ENCODE measurements at places on chromosomes 3 and 15.

DNA sequence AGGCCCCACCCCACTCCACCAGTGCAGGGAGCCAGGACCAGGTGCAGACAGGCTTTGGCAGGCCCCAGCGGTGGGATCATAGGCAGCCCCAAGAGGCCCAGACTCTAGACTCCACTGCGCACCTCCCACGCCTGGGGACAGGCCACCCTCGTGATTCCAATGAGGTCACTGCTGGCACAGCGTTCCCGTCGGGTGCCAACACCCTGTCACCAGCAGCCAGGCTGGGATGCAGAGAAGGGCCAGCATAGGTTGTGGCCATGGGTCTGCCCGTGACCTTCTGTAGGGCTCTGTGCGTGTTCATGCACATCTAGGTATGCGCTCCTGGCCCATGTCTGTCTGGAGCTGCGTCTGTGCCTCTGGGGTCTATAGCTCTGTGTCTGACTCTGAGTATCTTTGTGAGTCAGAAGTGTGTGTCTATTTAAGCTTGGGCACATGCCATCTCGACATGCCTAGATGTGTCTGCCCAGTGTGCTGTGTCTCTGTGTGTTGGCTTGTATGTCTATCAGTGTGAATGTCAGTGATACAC lies 13.0 kb downstream of the VIPR1 start:
- no peak for DNase-seq

DNA sequence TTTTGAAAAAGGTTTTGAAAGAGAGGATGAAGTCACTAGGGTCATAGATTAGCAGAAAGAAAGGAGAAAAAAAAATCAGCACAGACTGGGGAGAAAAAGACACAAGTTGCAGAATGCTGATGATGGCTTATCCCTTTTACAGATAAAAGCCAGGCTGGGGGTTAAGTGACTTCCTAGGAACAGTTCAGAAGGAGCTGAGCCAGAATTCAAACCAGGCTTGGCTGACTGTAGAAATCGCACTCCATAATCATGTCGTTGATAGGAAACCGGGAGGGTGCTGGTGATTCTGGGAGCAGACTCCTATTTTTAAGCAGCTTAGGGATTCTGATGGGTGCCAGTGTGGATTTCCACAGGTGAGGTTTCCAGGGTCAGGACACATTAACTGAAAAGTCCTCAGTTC lies 159.5 kb upstream of the BHLHE40 start:
- DNase-seq = no peak

GRCh38 chr3:11559816-11560633 lies 83.7 kb downstream of the VGLL4 start:
- DNase-seq = no peak

GRCh38 chr3:146072824-146073223 lies 88.2 kb downstream of the PLOD2 start:
- DNase-seq = no peak

Measured in GM19239 (cell line).